ENCODE measurements at places on chromosomes 4 and X.

GRCh38 chrX:69107747-69108401 is 57.4 kb downstream of the PJA1 start:
- DNase-seq: no peak

DNA sequence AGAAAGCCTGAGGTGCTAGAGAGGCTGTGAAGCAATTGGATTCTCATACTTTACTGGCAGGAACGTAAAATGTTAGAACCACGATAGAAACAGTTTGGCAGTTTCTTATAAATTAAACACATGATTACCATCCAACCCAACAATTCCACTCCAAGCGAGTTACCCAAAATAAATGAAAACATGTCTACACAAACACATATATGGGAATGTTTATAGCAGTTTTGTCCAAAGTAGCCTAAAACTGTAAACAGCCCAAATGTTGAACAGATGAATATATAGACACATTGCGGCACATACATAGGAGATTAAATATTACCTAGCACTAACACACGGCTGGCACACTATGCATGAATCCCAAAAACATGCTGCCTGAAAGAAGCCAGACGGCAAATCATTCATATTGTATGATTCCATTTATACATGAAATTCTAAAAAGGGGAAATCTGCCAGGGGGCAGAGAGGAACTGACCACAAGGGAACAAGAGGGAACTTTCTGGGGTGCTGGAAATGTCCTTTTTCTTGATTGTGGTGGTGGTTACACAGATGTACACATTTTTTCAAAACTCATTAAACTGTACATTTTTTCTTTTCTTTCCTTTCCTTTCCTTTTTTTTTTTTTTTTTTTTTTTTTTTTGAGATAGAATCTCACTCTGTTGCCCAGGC is 50.4 kb upstream of the SLC25A4 start:
- no peak for DNase-seq

DNA sequence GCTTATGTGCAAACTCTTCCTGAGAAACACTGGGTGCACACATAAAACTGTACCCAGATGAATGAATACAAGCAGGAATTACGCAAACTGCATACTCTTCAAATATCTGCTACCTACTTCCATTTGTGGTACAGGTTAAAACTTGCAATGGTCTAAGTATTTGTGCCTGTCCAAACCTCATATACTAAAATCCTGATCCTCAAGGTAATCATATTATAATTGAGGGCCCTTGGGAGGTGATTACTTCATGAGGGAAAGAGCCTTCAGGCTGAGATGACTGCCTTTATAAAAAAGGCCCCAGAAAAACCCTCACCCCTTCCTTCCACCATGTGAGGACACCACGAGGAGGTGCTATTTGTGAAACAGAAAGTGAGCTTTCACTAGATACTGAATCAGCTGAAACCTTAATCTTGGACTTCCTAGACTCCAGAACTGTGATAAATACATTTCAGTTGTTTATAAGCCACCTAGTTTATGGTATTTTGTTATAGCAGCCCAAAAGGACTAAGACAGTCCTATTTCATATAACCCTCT is 1977.2 kb downstream of the PCDH7 start:
- no peak for DNase-seq

DNA sequence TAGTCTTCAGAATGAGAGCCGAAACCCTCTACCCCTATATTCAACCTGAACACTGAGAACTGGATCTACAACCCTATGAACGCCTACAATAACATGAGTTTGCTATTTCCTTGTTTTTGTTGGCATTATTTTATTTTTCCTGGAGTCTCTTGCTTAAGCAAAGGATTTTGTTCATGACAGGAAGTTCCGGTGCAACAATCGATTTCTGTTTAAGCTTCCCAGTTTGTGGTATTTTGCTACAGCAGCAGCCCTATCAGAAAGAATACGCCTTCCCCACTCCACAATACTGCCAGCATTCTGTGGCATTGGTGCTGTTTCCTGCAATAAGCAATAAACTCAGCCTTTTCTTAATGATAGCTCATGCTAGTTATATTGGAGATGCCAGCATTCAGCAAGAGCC is 60.9 kb downstream of the NPY5R start:
- DNase-seq: peak; percentile 30

GRCh38 chrX:30812326-30812725 is 76.7 kb downstream of the TAB3 start:
- no peak for DNase-seq

- DNase-seq: no peak
Measured at GRCh38 chrX:123274796-123275195, 90.7 kb downstream of the GRIA3 start.

- no peak for DNase-seq
Measured at GRCh38 chr4:42658261-42658660, 1.4 kb upstream of the ATP8A1 start.

DNA sequence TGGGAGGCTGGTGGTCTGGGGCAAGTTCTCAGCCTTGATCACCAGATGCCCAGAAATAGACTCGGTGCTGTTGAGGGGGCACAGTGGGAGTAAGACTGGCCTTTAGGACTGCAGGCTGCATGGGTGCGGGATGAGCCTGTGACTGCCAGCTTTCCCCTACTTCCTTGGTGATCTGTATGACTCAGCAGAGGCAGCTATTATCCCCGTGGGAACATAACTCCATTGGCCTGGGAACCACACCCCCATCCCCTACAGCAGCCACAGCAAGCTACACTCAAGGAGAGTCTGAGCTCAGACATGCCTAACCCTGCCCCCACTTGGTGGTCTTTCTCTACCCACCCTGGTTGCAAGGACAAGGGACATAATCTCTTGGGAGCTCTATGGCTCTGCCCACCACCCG is 20.6 kb downstream of the CLIC2 start:
- DNase-seq: no peak

DNA sequence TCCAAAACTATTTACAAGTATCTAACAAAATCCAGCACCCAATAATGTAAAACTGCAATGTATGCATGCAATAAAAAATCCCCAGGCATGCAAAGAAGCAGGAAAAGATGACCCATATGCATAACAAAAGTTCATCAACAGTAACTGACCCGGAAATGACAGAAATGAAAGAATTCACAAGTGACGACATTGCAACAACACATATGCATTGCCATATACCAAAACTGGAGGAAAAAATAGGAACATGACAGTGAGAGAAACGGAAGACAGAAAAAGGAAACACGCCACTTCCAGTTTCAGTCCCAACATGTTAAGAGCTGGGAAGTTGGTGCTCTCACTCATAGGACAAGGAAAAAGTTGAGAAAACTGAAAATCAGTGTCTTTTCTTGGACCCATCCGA is 154.6 kb downstream of the EVC2 start:
- DNase-seq: no peak

- DNase-seq: no peak
Measured at GRCh38 chr4:74926007-74926406, 6.9 kb upstream of the PARM1 start.

- DNase-seq: no peak
Measured at GRCh38 chr4:13860126-13860525, 232.6 kb upstream of the BOD1L1 start.

- DNase-seq: no peak
Measured at GRCh38 chr4:153259661-153260060, 55.4 kb downstream of the TRIM2 start.

GRCh38 chr4:37628977-37629609 is 57.1 kb downstream of the RELL1 start:
- DNase-seq: no peak

DNA sequence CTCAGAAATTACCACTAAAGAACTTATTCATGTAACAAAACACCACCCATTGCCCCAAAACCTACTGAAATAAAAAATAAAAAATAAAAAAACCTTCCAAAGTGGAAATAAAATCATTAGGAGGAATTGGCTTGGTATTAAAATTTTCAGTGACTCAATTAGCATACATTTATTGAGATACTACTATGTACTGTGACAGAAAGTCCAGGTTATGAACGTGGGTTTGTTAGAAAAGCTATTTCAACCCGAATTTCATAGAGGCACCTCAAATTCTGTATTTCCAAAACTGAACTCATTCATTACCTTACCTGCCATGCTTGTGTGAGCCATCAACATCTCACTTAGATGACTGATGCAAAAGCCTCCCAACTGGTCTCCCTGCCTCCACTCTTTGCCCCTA is 16.8 kb downstream of the KLHL5 start:
- DNase-seq: no peak

- DNase-seq: peak; percentile 42
Measured at GRCh38 chr4:184385705-184386141, 88.6 kb downstream of the IRF2 start.

- no peak for DNase-seq
Measured at GRCh38 chr4:88803600-88804096, 106.0 kb upstream of the NAP1L5 start.

GRCh38 chr4:19776021-19776459 is 475.7 kb upstream of the SLIT2 start:
- no peak for DNase-seq

GRCh38 chr4:11496351-11496829 is 67.7 kb upstream of the HS3ST1 start:
- DNase-seq: no peak

DNA sequence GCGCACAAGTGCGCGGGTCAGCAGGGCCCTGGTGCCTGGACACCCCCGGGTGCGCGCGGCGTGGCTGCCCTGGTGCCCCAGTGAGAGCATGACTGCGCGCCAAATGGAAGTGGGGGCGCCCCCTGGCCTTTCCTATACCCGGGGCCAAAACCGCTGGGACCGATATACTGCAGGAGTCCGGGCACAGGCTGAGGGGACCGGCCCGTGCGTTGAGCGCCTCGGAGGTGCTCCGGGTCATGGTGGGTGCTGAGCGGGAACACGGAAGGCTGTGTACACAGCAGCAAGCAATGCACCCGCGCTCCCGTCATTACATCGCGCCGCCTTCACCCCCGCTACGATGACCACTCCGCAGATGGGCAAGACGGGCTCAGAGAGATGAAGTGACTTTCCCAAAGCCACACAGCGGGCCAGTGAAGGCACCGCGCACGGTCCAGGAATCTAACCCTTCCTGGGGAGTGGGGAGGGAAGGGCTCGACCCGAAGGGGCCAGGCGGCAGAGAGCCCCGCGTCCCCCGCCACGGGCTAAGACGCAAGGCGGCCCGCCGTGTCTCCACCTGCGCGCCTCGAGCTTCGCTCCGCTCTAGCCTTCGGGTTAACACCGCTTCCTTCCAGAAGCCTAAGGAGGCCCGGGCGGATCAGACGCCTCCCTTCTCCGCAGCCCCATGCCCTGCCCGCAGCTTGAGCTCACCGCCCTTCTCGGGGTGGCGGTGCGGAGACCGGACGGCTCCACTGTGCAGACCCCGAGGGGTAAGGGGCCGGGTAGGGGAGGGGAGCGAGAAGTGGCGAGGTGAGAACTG is 11.3 kb downstream of the HMX1 start:
- DNase-seq: no peak

DNA sequence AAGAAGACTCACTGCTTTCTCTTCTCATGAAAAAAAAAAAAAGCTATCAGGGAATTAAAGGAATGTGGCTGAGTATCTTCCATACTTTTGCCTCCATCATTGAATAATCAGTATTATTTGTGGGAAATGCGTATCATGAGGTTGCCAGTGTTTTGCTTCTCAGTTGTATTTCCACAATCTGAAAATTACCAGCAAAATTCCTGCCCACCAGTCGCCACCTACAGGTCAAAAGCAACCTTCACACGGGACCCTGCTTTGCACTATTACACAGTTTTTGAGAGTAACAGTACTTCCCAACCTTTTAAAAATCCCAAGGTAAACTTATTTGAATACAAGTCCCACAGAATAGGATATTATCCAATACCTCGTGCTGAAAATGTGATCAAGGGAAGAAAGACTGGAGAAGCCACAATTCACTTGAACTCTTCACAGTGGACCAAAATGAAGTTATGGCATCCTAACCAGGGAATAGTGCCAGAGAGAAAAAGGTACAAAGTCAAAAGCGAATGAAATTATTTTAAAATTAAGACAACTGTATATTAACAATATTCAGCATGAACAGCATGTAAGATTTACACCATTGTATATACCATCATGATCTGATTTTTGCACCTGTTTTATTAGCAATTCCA is 30.4 kb downstream of the PGRMC1 start:
- DNase-seq: peak; percentile 24
